ENCODE measurements at places on chromosomes 6 and 20.

- no peak for DNase-seq
Observed at GRCh38 chr6:109486068-109486467, 3.0 kb upstream of the ZBTB24 start.

- no peak for DNase-seq
Observed at GRCh38 chr6:53801022-53801421, 6.2 kb downstream of the LRRC1 start.

DNA sequence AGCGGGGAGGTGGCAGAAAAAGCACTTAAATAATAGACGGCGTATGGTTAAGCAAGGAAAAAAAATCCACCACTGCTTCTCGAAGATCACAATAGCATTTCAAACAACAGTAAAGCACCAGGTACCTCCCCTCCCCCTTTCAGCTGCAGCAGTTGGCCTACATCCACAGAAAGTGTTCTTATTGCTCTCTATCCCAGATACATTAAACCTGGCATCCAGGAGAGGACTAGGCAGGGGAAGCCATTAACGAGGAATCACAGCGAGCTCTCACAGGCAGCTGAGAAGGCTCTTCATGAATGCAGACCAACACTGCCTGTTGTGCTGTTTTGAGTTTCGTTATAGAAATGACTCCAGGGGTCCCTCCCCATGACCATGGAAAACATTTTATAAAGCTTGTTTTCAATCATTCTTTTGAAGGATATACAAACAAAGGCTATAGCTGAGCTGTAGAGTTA is 11.8 kb downstream of the FYN start:
- no peak for DNase-seq

DNA sequence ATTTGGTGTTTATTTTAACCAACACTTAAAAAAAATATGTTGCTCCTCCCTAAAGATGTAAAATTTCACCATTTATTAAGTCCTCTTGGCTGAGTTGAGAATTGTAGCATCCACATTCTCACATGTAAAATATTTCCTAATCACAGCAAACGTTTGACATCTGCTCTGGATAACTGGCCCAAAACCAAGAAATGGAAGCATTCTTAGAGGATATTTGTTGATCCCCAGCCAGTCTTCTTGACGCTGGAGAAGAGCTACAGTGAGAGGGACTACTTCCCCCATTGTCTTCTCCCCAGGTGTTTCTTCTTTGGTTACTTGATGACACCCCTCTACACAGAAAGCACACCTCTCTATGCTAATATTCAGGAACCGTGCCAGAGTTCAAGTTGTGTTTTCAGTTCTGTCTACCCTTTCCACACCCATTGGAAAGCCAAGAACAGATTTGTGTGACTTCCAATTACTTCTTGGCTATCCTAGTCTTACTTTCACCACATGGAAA is 454.5 kb upstream of the JAG1 start:
- DNase-seq, result no peak

- peak; percentile 95 for DNase-seq
Observed at GRCh38 chr6:35391240-35391968, 49.0 kb downstream of the PPARD start.

- DNase-seq, result no peak
Observed at GRCh38 chr6:133368664-133369063, 127.5 kb downstream of the EYA4 start.

DNA sequence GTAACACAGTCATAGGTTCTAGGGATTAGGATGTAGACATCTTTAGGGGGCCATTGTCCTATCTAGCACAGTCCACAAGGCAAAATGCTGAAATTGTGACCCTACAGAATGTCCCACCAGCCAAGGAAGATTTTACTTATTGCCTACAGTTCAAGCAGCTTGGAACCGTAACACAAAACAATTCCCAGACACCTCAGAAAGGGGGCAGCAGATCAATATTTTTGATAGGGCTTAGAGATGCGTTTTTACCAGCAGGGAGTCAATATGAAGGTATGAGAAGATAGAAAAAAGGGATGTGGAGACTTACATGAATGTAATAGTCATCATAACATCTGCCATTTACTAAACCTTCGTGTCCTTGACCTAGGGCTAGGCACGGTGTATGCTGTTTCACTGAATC is 81.0 kb downstream of the TMEM170B start:
- no peak for DNase-seq

GRCh38 chr6:5728351-5729079 is 278.2 kb downstream of the NRN1 start:
- DNase-seq, result no peak

GRCh38 chr20:42530855-42531448 is 658.8 kb downstream of the PTPRT start:
- DNase-seq, result no peak

DNA sequence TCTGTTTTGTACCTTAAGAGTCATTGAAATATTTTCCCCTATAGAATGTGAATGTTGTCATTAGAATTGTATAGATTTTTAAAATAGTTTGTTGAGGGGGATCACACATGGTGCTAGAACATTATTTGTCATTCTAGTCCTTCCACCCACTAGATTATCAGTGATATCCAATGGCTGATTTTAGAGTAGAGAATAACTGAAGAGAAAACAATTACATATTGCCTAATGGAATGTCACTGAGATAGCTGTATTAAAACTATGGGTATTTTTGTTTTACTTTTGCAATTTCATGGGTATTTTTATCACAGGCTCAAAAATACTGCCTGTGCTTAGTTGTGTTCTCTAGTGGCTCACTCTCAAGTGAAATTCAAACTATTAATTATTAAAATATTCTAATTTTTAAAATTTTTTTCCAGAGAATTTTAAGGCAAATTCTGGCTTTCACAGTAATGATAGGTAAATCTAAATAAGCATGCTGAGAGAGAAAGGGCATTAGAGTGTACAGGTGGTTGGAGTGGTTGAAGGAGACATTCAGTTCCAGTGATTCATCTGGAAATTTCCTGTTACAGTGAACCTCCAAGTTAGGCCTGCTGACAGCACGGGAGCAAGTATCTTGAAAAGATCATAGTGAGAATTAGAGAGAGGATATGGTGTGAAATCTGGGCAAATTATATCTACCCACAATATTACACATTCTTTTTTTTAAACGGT is 399.6 kb downstream of the NKAIN2 start:
- no peak for DNase-seq

DNA sequence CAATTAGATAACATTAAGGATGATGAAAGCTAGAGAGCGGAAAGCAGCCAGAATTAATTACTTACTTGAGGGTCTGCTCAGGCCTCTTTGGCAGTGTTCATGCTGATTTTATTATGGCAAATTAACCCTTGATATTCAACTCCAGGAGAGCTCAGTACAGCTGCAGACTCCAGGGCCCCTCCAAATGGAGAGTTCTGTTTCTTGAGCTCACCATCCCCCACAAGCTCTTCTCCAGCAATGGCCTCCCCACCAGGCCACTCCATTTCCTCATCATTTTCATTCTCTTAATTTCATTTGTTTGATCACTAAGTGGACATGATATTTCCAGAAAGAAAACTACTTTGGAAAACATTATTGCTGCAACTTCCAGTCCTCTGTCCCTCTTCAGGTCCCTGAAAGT is 513.3 kb upstream of the NOX3 start:
- DNase-seq, result no peak

DNA sequence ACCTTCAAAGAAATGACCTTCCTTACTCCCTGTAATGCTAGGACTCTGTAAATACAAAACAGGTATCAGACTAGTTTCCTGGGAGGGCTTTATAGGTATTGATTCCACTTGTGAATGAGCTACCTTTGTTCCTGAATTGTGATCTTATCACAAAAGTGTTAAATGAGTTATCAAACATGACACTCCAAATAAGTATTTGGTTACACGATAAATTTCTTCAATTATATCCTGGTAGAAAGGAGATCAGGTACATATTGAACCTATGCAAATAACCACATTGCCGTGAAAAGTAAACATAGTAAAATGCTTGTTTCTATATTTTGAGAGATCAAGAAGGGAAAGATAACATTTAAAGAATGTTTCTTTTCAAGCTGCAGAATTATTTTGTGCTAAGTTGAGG is 285.3 kb downstream of the HIVEP2 start:
- DNase-seq, result no peak

DNA sequence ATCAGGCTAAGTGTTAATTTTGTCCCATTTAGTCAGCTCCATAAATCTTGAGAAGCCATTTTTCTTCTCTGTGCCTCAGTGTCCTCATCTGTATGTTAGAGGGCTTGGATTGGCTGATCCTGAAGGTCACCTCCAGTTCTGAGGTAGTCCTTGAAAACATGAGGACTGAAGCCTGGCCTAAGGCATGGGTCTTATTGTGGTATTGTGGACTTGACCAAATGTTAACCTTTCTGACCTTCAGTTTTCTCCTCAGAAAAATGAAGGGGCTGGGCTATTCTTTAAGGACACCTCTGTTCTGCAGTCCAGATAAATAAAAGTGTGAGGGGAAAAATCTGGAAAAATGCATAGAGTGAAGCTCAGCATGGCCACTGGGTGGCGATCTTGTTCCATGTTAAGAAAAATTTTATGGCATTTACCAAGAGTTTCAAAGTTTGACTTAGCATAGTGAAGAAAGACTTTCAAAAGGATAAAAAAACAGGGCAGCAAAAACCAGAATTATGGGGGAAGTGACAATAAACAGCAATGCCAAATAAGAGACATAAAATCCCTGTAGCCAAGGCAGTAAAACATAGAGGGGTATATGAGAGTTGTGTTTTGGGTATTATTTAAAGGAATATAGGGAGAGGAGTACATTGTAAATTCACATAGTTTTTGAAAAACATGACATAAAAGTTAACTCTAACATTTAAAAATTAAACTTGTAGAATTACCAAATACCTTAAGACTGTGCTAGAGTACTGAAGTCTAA is 13.2 kb upstream of the TFB1M start:
- DNase-seq, result no peak

DNA sequence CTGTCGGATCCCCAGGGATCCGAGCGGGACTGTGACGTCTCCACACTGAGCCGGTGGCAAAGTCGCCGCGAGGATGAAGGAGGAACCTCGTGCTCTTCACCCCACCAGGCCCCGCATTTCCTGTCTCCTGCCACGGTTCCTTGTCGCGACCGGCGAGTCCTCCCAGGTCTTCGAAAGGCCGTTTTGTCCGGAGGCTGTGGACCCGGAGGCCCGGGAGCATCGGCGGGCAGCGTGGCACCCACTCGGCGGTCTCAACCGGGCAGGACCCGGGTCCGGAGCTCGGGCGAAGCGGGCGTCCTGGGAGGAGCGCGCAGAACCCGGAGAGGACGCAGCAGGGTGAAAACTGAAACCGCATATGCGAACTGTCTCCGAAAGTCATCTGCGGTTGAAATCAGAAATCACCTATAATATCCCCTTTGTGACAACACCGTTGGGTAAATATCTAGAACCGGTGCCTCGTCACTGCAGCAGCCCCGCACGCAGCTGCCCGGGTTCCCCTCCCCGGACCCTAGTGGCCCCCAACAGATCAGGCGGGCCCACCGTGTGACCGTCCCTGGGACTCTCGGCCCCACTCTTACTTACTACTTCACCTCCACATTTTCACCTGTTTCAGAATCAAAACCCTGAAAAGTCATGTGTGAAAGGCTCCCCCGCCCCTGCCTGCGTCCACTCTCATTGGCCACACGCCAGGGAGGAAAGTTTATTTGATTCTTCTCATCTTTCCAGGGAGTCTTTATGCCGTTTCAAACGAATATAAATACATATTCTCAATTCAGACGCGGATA is 3.1 kb upstream of the ULBP2 start:
- no peak for DNase-seq

All from keratinocyte (primary cell).